Left forelimb (tissue), 1 donor: ENCODE measurements at places on chromosomes 3 and 15.

DNA sequence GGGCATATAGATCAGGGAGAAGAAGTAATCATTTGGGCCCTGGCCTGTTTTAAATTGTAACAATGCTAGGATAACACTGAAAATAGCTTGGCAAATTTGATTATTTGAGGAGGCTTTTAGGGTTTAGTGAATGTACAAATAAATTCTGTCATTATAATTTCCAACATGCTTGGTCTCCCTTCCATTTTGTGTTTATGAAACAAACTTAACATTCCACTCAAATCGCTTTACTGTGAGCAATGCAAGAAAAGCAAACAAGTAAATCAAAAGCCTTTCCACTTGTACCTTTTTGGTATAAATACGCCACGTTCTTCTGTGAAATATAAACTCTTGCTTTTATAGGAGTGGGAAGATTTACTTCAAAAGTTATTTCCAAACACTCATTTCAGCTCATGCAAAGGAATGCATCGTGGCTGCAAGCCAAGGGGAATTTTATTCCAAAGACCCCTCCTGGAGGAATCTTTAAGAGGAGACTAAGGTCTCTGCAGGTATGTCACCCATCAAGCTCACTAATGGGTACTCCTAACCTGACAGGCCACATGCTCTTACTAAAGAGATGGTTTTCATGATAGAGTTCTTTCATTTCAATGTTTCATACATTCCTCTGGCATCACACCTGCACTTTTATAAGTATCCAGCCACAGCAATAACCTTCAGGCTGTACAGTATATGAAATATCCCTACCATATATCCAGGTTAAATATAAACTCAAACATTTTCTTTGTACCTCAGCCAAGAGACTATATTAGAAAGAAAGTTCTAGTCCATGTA lies 115.2 kb downstream of the P3H2 start:
- DNase-seq: no peak

GRCh38 chr3:176505878-176506621 lies 691.2 kb downstream of the TBL1XR1 start:
- DNase-seq: no peak

DNA sequence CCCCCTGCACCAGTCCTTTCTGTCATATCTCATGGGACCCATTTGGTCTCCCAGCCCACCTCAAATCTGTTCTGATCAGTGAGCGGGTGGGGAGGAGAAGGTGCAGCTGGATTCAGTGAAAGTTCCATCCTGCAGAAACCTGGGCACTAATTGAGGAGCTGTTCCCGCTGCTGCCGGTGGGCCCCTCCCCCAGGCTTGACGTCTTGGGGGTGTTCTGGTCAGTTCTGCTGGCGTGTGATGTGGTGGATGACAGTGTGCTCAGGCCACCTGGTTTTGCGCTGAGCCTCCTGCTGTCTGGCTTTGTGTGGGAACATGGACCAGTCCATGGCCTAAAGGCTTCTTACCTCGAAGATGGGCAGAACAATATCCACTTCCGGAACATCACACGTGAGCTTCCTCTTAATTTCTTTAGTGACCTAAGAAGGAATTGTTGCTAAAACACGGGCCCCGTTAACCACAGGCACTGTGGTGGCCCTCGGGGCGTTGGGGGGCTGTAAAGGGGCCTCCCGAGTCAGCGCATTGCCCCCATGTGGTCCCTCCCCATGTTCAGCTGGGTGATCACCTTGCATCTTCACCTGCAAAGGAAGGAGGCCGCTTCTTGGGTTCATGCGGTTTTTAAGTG lies 59.7 kb downstream of the RGMA start:
- DNase-seq: no peak

DNA sequence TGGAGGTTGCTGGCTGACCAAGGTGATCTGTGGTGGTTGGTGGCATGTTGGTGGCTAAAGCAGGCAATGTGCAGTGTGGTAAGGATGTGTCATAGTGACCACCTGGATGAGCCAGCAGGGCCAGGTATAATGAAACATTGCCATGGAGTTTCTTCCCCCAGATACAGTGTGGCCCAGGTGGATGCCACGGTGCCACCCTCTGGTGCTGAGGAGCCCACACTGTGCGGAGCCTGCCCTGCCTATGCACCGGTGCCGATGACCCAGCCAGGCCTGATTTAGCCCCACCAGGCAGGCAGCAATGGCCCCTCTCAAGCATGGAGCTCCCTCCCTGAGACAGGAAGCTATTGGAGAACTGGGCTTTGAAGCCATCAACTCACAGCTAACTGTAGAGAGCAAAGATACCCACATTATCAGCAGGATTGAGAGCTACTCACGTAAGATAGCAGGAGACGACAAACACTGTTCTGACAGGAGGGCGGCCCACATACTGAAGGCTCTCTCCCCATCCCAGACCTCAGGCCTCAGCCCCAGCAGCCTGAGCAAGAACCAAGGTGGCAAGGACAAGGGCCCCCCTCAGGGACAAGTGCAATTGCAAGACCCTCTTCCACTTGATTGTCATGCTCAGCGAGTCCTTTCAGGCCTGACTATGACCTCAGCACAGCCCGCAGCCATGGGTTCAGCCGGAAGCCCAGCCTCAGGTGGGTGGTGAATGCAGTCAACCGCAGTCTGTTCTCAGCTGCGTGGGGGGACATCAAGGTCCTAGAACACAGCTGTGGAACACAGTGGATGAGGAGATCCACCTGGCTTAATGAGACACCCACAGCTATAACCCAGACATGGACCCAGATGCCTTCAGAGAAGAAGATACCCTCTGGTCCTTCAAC lies 82.8 kb upstream of the CDV3 start:
- DNase-seq: no peak
